ENCODE measurements at places on chromosomes 3 and 15.
A peak's percentile ranks its signal among the peaks of the same experiment; 100 is the strongest.

GRCh38 chr15:41594801-41595746, 36.1 kb downstream of the TYRO3 start:
- no peak for DNase-seq

DNA sequence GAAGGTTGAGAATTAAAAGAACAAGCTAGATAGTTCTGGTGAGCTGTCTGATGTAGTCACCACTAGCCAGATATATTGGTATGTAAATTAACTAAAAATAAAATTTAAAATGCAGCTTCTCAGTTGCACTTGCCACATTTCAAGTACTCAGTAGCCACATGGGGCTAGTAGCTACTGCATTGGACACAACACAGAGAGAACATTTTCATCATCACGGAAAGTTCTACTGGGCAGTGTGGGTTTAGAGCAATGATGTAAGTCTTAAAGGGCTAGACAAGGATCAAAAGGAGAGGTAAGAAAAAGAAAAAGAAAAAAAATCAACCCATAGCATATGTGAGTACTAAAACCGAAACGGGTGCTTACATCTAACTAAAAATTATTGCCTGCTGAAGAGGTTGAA, 282.4 kb upstream of the LRRFIP2 start:
- DNase-seq, result no peak

DNA sequence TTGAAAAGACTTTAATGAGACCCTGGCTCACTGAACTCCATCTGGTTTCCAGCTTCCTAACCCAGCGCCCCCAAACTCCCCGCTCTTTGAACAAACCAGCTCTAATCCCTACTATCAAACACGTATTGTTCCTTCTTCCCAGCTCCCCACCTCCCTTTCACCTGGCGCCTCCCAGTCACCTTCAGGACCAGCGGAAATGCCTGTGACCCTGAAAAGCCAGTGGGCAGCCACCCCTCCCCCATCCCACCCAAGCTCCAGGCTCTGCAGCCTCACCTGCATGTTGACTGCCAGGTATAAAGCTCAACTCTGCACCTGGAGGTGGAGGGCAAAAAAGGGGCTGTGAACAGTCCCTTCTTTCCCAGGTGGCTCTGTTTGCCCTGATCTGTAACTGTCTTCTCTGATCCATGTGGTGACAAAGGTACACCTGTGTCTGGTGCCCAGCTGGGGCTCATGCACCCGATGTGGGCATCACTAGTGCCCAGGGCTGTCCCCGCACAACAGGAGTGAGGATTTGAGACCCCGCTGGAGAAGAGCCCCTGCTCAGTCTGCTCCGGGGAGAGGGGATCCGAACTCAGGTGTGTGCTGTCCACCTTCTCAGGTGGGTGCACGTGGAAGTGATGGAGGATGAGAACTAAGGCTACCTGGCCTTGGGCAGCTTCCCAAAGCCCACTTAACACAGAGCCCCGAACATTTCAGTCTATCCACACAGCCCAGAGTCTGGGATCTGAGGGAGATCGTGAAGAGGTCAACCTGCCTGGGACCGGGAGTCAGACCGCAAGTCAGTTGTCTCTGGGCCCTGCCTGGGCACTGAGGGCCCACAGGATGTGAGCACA, 128.9 kb downstream of the NSMCE3 start:
- DNase-seq, result no peak

- no peak for DNase-seq
These were observed 38.7 kb upstream of the SLCO2A1 start for GRCh38 chr3:134068429-134068828.

DNA sequence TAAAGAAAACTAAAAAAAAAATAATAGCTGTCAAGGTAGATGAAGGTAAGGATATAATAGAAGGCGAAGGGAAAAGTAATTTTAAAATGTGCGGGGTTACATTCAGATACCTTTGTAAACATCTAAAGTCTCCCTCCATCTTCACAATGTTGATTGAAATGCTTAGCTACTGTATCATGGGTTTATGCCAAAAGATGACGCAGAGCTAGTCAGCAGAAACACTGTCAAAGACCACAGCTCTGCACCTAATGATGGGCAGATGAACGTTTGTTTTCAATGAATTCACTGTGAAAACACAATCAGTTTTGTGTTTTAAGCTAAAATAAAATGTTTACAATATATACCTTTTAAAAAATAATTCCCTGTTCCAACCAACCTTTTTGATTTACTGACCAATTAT, 61.2 kb downstream of the RFTN1 start:
- no peak for DNase-seq

DNA sequence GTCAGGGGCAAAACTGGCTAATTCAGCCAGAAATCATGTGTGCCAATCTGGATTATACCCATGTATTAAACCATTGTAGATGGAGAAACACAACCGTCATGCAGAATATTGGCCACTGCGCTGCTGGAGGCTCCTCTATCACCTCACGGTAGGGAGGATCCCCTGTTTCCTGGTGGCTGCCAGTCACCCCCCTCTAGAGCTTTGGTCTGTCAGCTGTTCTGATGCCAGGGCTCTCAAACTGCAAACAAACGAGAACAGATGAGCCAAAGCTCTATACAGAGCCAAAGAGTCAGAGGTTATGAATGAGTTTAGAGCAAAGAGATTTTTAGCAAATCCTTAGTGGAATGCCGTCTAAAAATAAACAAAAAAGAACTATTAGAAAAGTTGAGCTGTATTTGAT, 62.5 kb downstream of the IL20RB start:
- DNase-seq, result no peak

DNA sequence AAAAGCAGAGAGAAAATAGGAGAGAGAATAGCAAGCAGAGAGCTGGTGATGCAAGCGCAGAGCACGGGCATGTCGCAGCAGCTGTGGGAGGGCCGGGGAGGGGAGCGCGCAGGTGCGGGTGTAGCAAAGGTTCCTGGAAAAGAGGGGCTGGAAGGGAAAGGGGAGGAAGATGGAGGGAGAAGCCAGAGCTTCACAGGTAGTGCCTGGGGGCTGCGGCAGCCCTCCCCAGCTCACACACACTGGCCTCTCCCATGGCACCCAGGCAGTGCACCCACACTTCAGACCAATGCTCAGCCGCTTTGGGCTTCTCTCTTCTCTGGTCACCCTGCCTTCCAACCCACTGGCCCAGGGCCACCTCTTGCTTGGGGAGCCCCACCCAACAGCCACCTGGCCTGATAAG, 72.1 kb downstream of the ADAMTS7 start:
- no peak for DNase-seq

- DNase-seq, result no peak
These were observed 37.0 kb downstream of the PCNP start for GRCh38 chr3:101611023-101611422.

DNA sequence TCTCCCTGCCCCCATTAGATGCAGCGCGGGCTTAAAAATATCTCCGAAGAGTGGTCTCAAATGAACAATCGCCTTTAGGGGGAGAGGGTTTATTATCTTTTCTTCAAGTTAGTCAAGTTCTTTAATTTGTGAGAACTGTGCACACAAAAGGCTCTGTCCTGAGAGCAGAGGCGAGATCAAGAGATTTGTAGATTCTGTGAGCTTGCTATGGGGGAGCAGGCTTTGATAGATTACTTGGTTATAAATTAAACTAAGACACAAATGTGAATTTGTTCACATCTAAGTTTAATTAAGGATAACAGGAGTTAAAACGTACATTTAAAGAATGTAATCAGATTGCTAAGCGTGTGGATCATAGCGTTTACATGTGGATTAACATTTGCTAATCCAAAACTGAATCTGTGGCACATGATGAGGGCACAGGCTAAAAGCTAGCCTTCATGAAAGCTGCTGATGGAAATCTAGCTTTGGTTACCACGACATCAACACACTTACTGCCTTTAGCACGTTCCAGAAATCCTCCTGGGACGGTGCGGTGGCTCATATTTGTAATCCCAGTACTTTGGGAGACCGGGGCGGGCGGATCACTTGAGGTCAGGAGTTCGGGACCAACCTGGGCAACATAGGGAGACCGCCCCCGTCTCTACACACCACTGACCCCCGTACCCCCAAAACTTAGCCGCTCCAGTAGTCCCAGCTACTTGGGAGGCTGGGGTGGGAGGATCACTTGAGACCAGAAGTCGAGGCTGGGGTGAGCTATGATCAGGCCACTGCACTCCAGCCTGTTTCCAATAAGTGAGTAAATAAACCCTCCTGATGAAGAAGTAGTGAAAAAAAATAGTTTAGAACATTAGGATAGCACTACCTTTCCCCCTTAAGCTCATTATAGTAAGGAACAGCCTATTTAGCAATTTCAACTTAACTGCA, 1.0 kb upstream of the PRTG start:
- no peak for DNase-seq

DNA sequence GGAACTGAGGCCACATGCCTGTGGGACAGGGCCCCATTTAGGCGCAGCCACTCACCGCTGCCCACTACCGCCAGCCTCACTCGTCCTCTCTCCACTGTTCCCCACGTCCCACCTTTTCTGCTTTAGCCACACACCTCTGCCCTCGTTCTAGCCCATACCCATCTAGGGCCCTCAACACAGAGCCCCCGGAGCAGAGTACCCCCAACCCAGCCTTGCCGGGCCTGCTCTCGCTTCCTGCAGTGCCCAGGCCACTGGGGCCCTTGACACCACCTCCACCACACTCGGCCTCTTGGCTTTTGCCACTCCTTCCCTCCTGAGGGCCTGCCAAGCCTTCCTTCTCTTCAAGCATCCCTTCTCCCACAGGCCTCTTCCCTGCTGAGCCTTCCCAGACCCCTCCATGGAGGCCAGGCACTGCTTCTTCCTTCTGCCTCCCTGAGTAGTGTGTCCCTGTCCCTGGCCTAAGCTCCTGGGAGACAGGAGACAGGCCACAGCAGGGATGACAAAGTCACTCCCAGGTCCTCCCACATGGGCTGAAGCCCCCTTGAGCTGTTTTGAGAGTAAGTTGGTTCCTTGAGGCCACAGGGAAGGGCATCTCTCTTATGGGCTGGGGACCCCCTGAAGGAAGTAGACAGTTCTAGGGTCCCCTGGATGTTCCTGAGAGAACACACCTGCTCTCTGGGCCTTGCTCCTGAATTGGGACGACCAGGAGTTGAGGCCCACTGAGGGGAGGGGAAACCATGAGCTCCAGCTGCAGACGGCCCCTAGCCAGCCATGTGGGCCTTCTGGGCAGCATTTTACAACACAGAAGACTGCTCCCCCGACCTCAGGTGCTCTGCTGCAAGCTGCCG, 4.4 kb downstream of the PRSS50 start:
- DNase-seq, result no peak

GRCh38 chr15:99467338-99467720, 98.5 kb upstream of the MEF2A start:
- no peak for DNase-seq

DNA sequence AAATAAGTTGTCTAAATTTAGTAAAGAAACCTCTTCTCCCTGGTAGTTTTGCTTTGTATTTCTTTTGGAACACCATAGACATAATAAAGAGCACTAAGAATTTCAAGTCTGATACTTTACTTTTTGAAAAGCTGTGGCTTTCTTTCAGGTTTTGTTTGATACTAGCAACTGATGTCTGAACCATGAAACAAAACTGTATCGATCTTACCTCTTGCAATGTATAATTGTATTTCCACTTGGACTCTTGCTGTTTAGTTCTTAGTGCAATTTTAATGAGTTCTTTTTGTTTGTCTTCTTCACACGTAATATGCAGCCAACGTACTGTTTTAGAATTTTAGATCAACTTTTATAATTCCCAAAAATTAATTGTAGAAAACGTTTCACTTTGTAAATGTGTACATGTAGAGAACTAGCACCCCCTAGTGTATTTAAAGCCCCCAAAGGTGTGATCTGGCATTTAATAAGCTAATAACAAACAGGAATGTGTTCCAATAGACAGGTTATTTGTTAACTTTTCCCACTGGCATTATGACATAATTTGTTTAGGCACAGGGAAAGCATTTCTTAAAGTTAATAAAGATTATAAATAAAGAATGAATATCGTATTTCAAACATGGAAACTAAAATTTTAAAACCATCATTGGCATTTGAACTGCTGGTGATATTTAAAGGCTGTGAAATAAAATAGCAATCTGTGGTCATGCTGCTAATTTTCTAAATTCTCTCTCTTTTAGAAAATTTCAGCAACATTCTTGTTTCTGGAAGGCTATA, 289.1 kb upstream of the DNAJC19 start:
- DNase-seq, result no peak

DNA sequence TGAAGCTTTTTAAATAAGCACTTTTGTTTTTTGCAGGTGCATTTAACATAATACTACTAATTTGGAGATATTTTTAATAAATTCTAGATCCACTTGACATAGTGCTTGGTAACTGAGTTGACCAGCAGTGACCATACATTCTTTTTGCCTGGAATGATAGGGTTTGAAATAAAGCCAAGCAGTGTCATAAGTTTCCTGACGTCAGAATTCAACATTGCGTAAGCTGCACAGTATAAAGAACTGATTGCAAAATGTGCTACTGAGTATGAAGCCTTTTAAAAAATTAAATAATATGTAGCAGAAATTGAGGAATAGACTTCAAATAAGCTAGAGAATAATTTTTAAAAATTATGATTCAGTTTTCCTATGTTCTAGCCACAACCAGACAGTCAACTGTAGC, 454.6 kb upstream of the ARPP21 start:
- peak; percentile 35 for DNase-seq

- DNase-seq, result no peak
These were observed 705 bp downstream of the NIPA2 start for GRCh38 chr15:22839046-22839695.

DNA sequence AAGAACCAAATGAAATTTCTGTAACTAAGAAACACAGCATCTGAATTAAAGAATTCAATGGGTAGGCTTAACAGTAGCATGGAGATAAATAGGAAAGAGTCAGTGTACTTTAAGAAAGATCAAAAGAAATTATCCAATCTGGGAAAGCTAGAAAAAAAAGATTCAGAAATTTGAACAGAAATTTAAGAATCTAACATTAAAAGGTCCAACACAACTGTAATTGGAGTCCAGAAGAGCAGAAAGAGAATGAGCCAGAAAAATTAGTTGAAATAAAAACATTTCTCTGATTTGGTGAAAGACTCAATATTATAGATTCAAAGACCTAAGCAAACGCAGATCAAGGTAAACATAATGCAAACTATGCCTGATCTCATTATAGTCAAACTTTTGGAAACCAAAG, 187.1 kb downstream of the C3orf38 start:
- no peak for DNase-seq

- no peak for DNase-seq
These were observed 284.7 kb upstream of the STT3B start for GRCh38 chr3:31247850-31248562.

DNA sequence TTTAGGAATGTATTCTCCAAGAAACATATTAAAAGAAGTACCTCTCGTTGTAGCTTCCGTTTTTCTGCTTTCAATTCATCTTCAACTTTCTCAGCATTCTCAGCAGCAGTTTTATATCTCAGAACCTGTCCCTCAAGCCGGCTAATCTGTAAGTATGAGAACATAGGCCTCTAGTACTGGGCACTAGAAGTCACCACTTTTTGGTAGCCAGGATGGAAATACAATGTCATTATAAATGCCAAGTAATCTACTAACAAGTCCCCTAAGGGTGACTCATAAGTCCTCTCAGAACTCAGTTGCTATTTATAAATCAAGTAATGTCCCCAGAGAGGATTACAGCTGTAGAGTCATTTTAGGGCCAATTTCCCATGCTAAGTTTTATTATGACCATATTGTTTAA, 61.1 kb downstream of the MLH1 start:
- DNase-seq, result peak; percentile 55

- DNase-seq, result no peak
These were observed 115.4 kb downstream of the WDR76 start for GRCh38 chr15:43942194-43942593.

- no peak for DNase-seq
These were observed 731.4 kb downstream of the PLOD2 start for GRCh38 chr3:145429546-145429945.

- DNase-seq, result no peak
These were observed 57.5 kb upstream of the SETMAR start for GRCh38 chr3:4245671-4246070.

GRCh38 chr3:121976727-121977126, 45.3 kb downstream of the ILDR1 start:
- DNase-seq, result no peak
